ENCODE measurements at places on chromosomes 4 and X.

DNA sequence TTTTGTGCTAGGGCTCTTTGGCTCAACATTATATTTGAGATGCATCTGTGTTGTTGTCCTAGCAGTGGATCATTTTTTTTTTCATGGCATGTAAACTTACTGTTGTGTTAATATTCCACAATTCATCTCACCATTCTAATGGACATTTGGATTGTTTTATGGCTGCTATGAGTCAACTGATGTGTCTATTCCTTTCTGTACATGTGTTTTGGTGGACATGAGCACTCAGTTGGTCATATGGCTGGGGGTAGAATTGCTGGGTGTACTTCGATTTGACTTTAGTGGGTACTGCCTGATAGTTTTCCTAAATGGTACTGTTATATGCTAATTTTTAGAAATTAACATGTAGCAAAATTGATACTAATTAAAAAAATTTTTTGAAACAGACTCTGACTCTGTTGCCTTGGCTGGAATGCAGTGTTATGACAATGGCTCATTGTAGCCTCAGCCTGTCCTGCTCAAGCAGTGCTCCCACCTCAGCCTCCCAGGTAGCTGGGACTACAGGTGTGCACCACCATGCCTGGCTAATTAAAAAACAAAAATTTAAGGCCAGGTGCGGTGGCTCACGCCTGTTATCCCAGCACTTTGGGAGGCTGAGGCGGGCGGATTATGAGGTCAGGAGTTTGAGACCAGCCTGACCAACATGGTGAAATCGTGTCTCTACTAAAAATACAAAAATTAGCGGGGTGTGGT lies 9.0 kb downstream of the FAM193A start:
- no peak for DNase-seq

DNA sequence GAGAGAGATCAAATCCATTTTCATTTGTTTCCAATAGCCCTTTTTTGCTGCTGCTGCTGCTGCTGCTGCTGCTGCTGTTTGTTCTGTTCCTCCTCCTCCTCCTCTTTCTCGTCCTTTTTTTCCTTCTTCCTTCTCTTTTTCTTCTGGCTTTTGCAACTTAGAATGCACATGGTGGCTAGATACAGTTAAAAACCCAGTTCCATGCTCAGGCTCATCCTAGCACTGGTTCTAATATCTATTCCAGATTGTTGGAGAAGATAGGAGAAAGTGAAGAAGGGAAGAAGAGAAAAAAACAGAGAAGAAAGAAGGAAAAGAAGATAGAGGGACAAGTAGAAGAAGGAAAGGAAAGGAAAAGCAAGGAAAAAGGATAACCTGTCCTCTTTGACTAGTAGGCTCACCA lies 39.7 kb downstream of the VSIG4 start:
- no peak for DNase-seq

DNA sequence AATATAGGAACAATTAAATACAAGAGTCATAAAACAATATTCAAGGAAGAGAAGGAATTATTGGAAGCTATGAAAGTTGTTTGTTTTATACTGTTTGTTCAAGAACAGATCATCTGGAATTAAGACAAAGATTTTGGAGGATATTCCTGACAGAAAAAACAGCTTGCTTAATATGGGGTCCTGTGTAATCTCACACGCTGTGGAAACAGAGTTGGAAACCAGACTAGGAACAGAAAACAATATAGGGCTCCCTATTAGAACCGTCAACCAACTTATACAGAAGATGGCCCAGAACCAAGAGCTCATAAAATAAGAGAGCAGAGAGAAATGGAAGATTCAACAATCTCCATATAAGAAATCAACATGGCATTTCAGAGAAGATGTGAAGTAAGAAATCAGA lies 156.0 kb downstream of the PCDH18 start:
- DNase-seq: no peak

GRCh38 chr4:112140536-112140935 lies 4.7 kb upstream of the FAM241A start:
- no peak for DNase-seq
